SHP77 (cell line): ENCODE measurements at places on chromosomes 5 and 9.

GRCh38 chr5:176719113-176719739 is 71.9 kb downstream of the TSPAN17 start:
- DNase-seq, result no peak

GRCh38 chr5:56429110-56429561 is 196.0 kb upstream of the ANKRD55 start:
- no peak for DNase-seq

DNA sequence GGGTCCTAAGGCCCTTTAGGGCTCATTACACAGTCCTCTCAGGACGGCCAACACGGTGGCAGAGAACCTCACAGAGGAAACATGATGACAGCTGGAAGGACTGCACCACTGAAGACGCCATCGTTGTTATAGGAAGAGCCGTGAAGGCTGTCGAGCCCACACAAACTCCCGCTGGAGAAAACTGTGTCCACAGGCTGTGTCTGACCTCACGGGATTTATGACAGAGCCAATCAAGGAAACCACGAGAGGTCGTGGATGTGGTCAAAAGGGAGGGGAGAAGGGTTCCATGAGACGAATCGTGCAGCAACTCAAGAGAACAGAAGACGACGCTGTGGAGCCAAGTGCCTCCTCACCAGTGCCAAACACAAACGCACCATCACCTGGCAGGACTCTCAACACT is 12.2 kb downstream of the QSOX2 start:
- no peak for DNase-seq

DNA sequence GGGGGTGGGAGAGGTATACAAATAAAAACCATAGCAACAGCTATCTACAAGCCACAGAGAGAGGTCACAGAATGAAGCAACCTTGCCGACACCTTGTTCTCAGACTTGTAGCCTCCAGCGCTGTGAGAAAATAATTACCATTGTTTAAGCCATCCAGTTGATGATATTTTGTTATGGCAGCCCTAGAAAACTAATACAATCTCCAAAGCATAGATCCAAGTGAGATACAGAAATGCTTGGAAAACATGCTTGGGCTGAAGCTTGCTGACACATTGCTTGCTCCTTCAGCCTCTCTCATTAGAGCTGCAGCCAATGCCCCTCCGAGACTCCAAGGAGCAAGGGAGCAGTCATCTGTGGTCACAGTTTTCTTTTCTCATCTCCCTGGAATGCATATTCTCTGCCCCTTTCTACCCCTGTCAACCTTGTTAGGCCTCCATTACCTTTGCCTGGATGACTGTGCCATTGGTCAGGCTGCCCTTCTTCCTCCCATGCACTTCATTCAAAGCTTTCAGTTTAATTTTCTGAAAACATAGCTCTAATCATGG is 401.4 kb upstream of the KLF4 start:
- no peak for DNase-seq

GRCh38 chr9:133803028-133803585 is 65.0 kb upstream of the SARDH start:
- DNase-seq, result no peak

DNA sequence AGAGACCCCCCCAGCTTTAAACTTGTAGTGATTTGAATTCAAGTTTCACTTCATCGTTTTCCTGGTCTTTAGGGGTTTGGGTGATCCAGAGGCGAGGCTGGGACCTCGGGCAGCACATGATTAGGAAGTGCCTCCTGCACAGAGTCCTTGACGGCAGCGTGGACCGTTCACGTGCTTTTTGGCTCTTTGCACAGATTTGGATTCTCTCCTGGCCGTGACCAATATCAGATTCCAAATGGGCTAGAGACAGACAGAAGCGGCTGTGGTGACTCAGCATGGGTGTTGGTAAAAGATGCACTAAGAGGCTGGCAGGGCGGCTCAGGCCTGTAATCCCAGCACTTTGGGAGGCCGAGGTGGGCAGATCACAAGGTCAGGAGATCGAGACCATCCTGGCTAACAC is 117.2 kb upstream of the CACNA1B start:
- DNase-seq, result no peak

- DNase-seq, result no peak
Measured at GRCh38 chr5:35847491-35847890, 9.2 kb upstream of the IL7R start.

DNA sequence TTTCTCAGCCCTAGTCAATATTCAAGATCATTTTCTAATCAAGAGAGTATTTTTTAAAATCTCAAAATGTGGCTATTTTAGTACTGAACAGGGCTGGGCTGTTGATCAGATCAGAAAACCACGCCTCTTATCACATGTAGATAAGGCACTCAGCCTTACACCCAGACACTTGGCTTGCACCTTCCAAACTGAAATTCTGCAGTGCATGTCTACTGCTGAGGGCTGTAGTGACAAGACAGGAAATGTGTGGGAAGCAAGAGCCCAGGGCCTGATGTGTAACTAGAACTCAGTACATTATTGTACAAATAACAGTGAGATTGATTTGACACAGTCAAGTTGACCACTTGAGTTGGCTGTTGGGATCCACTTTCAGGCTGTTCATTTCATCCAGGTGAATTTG is 48.6 kb downstream of the UBE2QL1 start:
- no peak for DNase-seq

- no peak for DNase-seq
Measured at GRCh38 chr9:93588641-93589609, 12.5 kb downstream of the PHF2 start.

- peak; percentile 59 for DNase-seq
Measured at GRCh38 chr5:63959177-63959982, 2.9 kb downstream of the HTR1A start.

DNA sequence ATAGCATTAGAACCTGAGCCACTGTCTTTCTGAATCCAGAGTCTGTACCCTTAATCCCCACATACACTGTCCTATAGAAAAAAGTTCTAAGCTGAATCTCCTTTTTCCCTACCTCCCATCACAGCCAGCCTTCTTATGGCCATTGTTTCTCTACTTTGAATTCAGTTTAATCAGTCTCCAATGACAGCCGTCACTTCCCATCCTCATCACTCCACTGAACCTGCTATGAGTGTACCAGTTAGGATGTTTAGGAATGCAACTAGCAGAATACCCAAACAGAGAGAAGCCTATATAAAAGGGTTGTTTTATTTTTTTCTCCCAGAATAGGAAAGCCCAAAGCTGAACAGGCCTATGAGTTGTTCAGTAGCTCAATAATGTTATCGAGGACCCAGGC is 220.4 kb upstream of the NREP start:
- no peak for DNase-seq

GRCh38 chr9:83699615-83700014 is 8.1 kb downstream of the UBQLN1 start:
- DNase-seq, result no peak

- no peak for DNase-seq
Measured at GRCh38 chr9:13386316-13386715, 106.8 kb upstream of the MPDZ start.

- no peak for DNase-seq
Measured at GRCh38 chr5:125196481-125197111, 450.2 kb upstream of the ZNF608 start.

- no peak for DNase-seq
Measured at GRCh38 chr5:3853362-3853761, 257.7 kb downstream of the IRX1 start.

- peak; percentile 9 for DNase-seq
Measured at GRCh38 chr5:34538026-34538672, 118.0 kb upstream of the RAI14 start.

DNA sequence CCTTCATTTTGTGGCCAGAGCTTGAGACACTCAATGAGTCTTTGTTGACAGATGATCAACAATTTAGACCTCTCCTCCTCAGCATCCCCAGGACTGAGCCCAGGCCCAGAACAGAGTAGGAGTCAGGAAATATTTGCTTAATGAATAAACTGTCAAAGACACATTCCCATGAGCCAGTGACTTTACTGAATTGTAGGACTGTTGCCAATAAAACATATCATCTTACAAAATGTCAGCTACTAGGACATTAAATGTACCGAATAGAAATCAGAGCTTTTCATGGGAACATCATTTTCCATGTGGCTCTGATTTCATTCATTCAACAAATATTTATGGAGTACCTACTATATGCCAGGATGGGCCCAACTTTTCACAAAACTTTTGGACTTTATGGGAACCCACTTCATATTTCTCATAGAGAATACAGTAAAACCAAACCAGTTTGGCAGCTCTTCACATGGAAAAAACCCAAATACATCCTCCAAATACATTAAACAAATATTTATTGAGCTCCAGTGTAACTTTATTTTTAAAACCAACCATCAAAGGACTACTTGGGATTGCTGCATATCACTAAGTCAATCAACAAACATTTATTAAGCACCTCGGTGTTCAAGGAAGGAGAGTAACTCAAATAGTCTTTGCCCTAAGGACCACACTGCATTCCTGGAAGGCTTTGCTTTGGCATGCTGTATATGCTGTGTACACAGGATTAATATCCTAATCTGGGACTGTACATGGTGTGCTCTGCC is 11.4 kb downstream of the VDAC1 start:
- no peak for DNase-seq

- peak; percentile 79 for DNase-seq
Measured at GRCh38 chr5:10607023-10607665, 43.3 kb downstream of the ANKRD33B start.

- no peak for DNase-seq
Measured at GRCh38 chr9:14205463-14205862, 108.5 kb downstream of the NFIB start.

GRCh38 chr9:12826924-12827565 is 52.2 kb downstream of the LURAP1L start:
- no peak for DNase-seq

DNA sequence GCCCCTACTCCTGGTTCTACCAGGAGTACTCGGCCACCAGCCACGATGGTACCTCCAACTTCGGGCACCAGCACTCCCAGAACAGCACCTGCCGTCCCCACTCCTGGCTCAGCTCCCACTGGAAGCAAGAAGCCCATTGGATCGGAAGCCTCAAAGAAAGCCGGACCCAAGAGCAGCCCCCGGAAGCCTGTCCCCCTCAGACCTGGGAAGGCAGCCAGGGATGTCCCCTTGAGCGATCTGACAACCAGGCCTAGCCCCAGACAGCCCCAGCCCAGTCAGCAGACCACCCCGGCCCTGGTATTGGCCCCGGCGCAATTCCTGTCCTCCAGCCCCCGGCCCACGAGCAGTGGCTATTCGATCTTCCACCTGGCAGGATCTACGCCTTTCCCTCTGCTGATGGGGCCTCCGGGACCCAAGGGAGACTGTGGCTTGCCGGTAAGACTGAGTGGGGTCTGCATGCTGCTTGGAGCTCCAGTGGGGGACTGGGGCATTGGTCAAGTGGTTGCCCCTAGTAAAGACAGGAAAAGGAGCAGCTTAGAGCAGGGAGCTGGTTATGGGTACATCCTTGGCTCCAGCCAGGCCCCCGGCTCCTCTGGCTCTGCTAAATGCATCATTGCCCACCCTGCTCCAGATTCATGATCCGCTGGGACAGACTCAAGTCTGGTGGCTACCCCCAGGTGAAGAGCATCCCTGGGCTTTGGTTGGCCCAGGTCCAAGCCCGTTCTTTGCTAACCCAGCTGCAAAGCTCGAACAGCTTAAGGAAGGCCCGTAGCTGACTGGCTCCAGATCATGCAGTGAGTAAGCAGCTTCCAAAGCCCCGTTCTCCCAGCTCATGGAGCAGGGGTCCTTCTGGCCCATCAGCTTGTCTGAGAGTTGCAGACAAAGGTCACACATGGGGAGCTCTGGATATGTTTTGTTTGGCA is 14.0 kb downstream of the COL27A1 start:
- DNase-seq, result no peak

- DNase-seq, result peak; percentile 23
Measured at GRCh38 chr9:111399772-111400563, 69.9 kb upstream of the OR2K2 start.

DNA sequence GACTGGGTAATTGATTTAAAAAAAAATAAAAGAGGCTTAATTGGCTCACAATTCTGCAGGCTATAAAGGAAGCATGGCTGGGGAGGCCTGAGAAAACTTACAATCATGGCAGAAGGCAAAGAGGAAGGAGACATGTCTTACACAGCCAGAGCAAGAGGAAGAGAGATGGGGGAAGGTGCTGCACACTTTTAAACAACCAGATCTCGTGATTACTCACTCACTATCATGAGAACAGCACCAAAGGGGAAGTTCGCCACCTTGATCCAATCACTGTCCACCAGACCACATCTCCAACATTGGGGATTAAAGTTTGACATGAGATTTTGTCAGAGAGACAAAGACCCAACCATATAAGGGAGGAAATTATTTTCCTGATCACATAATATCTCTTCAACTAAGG is 138.8 kb upstream of the NR4A3 start:
- DNase-seq, result no peak

DNA sequence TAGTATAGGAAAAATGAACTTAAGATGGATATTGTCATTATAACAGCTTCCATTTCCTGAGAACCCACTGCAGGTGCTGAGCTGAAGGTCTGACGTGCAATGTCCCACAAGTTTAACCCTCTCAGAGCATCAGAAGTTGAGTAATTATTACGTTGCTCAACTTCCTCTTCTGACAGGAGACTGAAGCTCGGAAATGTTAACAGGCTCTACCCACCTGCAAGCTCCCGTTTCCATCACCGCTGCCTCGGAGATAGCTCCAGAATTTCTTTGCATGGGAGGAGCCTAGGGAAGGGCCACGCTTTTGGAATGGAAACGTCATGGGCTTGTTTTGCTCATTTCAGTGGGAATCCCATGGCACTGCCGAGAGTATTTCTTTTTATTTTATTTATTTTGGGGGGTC is 1.0 kb upstream of the NTMT1 start:
- DNase-seq, result peak; percentile 69

DNA sequence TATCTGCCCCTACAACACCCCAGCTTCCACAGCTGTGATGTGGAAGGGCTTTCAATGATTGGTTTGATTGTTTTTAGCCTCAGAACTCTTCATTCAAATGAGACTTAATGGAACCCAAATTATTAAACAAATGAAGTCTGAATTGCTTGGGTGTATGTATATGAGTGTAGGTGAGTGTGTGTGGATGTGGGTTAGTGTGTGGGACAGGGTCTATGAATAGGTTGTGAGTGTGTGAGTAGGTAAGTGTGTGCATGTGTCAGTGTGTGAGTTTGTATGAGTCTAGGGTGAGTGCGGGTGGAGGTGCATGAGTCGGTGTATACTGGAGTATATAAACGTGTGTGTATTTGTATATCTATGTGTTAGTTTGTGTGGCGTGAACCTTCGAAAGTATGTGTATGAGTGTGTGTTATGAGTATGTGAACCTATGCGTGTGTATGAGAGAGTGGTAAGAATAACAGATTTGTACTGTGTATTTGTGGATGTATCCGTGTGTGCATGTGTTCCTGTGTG is 26.9 kb downstream of the COL15A1 start:
- no peak for DNase-seq

DNA sequence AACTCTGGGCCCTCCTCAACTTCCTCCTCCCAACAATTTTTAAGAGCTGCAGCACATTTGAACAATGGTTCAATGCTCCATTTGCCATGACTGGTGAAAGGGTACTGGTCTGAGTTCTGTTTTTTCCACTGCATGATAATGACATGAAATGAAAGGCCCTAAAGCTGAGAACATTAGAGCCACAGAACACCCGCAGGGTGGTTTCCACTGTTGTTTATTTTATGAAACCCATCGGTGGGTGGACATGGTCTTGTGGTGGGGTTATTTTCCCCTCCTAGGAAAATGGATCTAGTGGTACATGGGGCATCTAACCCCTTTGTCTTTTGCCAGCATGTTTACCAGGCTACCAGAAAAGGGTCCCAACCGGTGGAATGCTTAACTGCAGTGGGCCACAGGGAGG is 71.8 kb downstream of the SMARCA2 start:
- DNase-seq, result no peak

- DNase-seq, result no peak
Measured at GRCh38 chr5:640461-641330, 28.6 kb downstream of the CEP72 start.

- no peak for DNase-seq
Measured at GRCh38 chr9:89887286-89887685, 282.5 kb downstream of the GADD45G start.

GRCh38 chr9:2934883-2935282 is 91.0 kb upstream of the PUM3 start:
- no peak for DNase-seq
